ENCODE measurements at places on chromosomes 3 and 15.

GRCh38 chr15:100333236-100333635, 8.5 kb downstream of the ADAMTS17 start:
- no peak for DNase-seq

- DNase-seq = no peak
Measured at GRCh38 chr3:173037840-173038483, 103.1 kb downstream of the SPATA16 start.

DNA sequence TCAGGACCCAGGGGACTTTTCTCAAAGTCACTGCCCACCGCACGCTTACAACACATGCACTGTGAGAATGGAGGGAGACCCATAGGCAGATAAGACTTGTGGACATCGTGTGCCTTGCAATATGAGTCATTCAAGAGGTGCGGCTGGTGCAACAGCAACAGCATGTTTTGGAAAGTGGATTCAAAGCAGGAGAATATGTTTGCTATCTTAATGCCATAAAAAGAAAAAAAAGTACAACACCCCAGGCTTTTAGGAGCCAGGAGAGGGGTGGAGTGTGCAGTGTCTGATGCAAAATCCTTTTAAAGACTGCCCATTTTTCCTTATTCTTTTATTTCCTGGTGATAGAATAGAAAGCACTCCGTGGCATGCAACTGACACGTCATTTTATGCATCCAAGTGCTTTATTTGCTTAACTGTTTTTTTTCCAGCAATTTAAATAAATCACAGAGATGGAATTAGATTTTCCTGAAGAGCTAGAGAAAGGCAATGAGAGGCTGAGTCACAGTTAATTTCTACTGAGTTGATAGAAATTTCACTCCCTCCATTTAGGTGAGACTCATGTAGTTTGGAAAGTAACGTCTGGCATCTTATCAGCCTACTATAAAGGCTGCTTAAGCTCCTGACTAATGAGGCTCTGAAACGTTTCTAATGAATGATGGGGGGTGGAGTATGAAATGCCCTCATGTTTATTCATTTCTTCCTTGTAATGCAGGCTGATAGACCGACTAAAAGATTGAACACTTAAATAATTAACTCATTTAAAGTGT, 96.4 kb downstream of the NSUN3 start:
- DNase-seq = peak; percentile 85

- DNase-seq = peak; percentile 79
Measured at GRCh38 chr3:64238971-64239667, 13.9 kb upstream of the PRICKLE2 start.

DNA sequence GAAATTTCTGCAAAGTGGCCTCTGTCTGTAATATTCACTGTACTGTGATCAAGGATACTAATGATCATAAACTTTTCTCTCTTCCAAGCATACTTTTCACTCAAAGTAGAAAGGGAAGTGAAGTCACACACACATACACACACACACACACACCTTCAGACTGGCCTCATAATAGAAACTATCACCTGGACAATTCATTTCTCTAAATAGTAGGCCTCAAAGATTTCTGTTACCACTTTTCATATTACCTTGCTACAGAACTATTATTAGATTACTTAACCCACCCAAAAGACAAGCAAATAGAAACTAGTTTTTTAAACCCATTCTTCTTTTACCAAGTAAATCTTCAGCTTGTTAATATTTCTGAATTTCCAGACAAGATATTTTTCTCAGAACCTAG, 12.2 kb downstream of the CPB1 start:
- no peak for DNase-seq

DNA sequence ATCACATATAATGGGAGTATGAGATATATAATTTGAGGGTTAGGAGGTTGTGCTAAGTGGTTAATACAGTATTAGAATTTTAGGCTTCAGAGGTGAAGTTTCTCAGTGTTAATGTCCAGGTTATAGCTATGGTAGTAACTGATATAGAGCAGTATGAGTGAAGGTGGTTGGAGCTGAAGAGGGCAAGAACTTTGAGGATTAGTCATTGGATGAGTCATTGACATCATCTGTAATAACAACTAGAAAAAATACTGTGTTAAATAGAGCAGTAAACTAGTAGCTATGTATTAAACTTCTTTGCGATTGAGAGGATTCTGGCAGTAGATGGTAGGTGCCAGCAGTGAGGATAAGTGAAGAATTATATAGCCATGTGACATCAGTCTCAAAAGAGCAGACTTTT, 47.5 kb upstream of the EIF3J start:
- peak; percentile 70 for DNase-seq

DNA sequence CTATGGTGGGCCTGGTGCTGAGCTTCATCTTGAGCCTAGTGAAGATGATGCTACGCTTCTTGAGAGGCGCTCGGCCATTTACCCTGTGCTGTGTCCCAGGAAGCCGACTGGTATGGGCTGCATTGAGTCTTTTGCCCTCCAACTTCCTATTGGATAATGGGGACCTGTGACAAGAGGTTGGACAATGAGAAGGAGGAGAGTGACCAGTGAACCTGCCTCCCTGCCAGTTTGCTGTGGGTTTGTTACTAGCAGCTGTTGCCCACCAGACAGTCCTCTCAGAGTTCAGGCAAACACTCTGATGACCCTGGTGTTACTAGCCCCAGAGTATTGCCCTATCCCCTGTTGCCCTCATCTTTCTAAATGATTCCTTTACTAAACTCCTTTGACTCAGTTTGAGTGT, 99.6 kb upstream of the PFN2 start:
- no peak for DNase-seq

DNA sequence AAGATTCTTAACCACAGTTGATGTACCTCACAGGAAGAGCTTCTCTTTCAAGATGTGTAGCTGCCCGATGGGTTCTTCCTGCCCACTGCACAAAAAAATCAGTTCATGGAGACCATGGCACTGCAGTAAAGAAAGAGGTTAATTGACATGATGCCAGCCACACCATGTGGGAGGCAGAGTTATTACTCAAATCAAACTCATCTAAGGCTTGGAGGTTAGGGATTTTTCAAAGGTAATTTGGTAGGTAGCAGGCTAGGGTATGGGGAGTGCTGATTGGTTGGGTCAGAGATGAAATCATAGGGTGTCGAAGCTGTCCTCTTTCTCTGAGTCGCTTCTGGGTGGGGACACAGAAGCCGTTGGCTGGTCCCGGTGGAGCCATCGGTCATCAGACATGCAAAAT, 57.4 kb upstream of the BDH1 start:
- DNase-seq = no peak

GRCh38 chr15:98999233-98999632, 8.4 kb downstream of the PGPEP1L start:
- DNase-seq = no peak

DNA sequence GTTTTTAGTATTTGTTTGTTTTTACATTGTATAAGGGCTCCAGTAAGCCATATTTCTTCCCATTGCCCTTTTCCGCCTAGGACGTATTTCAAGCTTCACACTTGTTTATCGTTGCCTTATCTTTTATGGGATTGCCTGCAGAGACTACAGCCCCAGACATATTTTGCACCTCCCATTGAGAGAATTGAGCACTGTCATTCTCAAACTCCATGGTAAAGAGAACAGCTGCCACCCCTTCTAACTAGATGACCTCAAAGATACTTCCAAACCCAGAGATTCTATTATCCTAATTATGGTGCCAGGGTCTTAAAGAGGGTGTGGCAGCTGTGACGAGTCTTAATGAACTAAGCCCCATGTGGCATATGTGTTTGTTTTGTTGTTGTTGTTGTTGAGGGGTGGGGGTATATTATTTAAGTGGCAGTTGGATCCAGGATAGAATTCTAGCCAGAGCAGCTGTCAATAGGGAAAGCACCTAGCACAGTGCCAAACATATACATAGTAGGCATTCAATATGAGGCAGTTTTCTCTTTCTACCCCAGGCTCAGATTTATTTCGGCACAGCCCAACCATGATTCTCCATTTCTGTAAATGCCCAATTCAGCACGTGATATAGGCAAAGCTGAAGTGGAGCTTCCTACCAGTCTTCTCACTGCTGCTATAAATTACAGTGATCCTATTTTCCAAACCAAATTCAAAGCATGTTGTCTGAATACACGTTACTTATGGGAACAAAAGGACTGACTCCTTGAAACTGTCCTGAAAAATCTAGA, 932 bp upstream of the TP53BP1 start:
- no peak for DNase-seq

Measured in MCF 10A (cell line).